Activated CD4-positive, alpha-beta T cell treated with anti-CD3 and anti-CD28 coated beads, Interleukin-2, Interleukin-4, amounts not matched to agents 100 ng/mL and 50 ng/mL, durations not matched to agents 16 hours and 8 hours (primary cell): ENCODE measurements at places on chromosomes 12 and 14.

- no peak for DNase-seq
Measured at GRCh38 chr14:92317511-92317910, 5.5 kb upstream of the SLC24A4 start.

DNA sequence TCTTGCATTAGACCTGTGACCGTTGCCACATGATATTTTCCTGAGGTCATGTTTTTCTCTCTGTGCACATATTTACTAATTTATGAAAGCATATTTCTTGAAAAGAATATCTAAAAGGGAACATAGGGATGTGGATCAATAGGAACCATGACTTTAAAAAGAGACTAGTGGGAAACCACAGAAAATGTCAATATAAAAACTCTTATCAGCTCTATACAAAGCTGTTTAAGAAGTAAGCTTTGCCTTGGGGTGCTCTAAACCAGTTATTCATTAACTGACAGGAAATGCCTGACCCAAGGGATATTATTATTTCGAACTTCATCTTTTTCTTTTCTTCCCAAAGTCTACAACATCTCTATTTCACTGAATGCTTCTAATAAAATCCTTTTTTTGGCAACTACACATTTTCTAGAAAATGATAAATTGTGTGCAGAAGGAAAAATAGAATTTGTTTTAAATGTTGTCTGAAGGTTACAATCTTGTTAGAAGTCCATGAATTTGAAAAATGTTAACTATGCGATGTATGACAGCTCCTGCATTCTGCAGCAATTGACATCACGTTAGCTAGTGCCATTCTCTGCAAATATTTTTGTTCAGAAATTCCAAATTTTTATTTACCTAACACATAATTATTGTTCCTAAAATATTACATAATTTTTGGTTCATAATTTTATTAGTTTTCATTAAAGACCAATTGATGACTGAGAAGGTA is 345.0 kb downstream of the SLC16A7 start:
- DNase-seq: no peak

GRCh38 chr12:8018666-8019581 is 13.6 kb upstream of the FOXJ2 start:
- no peak for DNase-seq

DNA sequence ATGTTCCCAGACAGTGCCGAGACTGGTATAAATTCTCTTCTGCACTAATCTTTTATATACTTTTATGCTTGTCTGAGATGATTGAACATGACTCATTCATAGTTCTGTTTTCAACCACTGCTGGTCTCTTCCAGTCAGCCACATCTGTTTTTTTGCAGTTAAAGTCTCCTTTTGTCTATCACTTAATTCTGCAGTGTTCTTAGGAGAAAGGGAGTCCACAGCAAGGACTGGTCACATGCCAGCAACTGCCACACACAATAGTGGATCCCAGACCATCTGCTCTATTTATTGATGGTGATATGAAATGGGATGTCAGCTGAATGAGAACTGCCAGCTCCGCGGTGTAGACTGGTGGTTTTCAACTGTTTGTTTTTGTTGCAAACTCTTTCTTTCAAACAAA is 379.8 kb downstream of the MED13L start:
- DNase-seq: no peak

DNA sequence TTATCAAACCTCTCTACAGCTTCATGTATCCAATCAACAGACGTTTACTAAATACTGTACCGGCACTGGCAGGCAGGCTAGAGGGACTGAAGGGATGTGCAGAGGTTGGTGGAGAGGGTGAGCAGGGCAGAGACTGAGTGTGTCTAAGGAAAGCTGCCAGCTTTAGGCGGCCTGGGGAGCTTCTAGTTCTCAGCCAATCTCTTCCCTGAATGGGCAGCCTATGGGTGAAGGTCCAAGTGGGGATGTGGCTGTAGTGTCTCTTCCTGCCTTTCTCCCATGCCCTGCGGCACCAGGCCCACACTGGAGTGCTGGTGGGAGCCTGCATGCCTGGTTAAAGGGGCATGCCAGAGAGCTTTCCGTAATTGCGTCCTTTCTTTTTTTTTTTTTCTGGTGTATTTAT is 239.8 kb downstream of the CACNA1C start:
- no peak for DNase-seq

DNA sequence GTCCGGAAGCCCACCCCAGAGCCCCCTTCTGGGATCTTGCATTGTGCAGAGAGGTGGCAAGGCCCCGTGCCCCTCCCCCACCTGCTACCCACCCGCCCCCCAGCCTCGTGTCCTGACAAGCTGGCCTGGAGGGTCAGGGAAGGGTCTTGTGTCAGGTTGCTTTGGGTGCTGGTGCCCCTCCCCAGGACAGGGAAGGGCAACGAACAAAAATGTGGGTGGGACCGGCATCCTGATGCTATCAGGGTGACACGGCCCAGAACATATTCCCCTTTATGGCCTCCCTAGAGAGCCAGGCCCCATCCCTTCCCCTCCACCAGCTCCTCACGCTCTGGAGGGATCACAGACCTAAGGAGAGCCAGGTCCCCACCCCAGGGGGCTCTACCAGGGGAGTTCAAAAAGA is 38.7 kb upstream of the TMEM179 start:
- no peak for DNase-seq

GRCh38 chr14:75660238-75660629 is 442 bp downstream of the ERG28 start:
- no peak for DNase-seq

DNA sequence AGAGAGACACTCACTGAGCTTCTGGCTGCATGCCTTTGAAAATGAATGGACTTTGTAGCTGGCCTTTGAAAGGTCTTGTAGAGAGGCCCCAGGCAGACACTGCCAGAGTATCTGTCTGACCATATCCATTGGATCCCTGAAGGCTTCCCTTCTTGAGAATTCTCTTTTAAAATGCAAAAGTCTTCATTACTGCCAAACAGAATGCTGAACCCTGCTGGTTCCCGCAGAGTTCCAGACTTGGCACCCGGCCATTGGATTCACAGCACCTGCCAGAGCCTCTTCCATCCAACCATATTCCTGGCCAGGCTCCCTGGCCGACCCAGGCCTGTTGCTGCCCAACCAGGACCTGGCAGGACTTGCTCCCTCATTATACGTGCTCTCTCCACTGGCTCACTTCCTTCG is 182.5 kb downstream of the GXYLT1 start:
- no peak for DNase-seq

- DNase-seq: no peak
Measured at GRCh38 chr14:98714626-98715425, 557.2 kb downstream of the BCL11B start.

- DNase-seq: no peak
Measured at GRCh38 chr12:101969-102878, 35.7 kb downstream of the IQSEC3 start.

GRCh38 chr14:99731547-99732435 is 47.7 kb downstream of the CYP46A1 start:
- no peak for DNase-seq

GRCh38 chr14:68397822-68398221 is 395.0 kb downstream of the ZFP36L1 start:
- no peak for DNase-seq
